ENCODE measurements at places on chromosomes 1 and 21.

DNA sequence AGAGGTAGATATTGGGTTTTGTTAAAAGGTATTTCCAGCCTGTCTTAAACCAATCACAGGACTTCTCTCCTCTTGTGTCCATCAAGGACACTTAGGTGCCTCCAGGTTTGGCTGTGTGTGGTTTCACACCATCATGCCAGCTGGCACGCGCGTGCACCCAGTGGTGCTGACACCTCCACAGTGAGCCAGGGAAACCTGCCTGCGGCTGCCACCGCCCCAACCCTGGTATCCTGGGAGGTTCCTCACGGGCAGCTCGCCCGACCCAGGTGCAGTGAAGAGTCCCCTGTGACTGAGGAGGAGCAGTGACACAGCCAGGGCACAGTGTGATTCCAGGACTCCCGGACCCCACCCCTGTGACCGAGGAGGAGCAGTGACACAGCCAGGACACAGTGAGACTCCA, 13.2 kb upstream of the COL6A2 start:
- DNase-seq: no peak

DNA sequence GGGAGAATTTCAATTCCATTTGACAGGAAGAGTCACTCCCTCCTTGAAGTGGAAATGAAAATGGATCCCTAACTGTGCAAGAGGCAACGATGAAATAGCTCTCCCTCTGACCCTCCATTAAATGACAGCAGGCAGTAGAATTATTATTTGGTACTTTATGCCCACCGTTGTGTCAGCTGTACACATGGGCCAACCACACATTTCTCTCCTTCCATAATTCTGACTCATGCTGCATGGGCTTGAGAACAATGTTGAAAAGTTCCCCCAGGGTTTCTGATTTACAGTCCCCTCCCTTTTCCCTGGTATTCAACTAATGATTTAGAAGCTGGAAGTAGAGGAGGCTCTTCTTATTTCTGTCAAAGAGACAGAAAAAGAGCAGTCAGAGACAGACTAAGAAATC, 103.5 kb downstream of the RGS7 start:
- no peak for DNase-seq

- no peak for DNase-seq
Measured at GRCh38 chr1:183285746-183286145, 99.7 kb downstream of the LAMC2 start.

DNA sequence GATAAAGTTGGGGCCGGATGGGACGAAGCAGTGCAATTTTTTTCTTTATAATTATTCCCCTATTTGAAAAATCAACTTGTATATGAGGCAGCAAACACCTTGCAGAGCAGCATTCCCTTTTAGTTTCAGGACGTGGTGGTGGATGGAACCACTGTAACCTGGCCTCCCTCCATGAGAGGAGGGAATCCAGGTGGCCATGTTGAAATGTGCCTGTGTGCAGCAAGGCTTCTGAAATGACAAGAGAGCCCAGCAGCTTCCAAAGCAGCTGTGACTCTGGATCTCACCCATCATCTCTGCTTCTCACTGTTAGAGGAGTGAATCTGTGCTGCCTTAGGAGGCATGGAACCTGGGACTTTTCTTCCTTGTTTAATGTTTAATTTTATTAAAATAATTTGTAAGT, 42.3 kb downstream of the NFIA start:
- no peak for DNase-seq

Measured in nucleus accumbens (tissue), 56 donors.